ENCODE measurements at places on chromosomes 4 and X.

- no peak for DNase-seq
These were observed 105.9 kb downstream of the IL1RAPL1 start for GRCh38 chrX:28693101-28693500.

- DNase-seq: no peak
These were observed 150.2 kb downstream of the CXXC4 start for GRCh38 chr4:104344342-104344980.

- no peak for DNase-seq
These were observed 274.8 kb upstream of the TENM3 start for GRCh38 chr4:181968371-181968770.

DNA sequence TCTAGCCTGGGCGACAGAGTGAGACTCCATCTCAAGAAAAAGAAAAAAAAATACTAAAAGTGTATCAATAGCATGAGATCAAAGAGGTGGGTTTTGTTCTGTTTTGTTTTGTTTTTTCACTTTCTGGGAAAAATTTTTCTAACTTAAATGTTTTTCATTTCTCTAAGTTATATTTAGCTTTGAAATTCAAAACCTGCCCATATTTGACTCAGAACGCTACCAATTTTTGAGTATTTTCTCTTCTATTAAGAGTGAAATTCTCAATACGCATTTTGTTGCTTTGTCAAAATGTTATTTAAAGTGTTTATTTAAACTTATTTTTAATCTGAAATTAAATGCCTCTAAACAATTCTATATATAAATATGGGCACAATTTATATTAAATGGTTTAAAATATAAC lies 39.6 kb downstream of the GSTCD start:
- DNase-seq: no peak

DNA sequence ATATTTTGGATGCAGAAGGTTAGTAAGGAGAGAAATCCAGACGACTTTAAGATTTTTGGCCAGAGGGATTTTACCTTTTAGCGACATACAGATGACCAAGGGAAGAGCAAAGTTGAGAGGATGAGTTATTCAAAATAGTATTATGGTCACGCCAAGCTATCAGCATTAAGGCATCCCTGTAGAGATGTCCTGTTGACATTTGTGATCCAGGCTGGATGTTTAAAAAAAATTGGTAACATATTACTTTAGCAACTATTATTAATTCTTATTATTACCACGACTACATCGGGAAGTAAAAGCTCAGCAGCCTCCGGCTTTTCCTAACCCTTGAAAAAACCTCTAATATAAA lies 562 bp upstream of the OSTC start:
- no peak for DNase-seq

GRCh38 chr4:75598390-75598789 lies 31.9 kb downstream of the CDKL2 start:
- DNase-seq: no peak

DNA sequence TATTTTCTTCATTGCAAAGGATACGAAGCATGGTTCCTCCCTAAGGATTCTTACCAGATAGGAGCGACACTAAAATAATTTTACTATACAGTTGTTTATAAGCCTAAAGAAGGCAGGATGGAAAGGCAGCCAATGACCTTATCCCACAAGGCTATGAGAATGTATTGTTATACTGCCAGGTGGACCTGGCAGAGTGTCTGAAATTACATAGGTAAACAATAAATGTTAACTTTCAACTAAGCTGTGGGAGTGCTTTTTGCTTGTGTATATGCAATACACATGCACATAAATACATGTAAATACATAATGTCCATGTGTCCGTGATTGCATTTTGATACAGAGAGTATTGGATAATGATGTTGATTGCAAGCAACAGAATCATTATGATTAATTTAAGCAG lies 850.6 kb downstream of the CENPC start:
- DNase-seq: no peak

DNA sequence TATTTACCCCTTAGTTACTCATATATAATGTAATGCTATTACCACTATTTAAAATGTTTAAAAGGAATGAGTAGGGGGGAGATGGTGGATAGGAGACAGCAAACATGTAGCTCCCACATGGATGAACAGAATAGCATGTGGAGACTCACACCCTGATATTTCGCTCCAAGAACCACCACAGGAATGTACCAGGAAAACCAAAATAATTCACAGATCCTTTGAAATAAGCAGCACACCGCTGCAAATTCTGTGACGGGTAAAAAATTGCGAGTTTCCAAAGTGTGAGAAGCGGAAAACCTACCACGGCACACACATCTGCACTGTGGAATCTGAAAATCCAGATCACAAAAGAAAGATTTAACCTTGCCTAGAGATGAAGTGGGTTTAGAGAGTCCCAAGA lies 428.2 kb downstream of the TLL1 start:
- no peak for DNase-seq

DNA sequence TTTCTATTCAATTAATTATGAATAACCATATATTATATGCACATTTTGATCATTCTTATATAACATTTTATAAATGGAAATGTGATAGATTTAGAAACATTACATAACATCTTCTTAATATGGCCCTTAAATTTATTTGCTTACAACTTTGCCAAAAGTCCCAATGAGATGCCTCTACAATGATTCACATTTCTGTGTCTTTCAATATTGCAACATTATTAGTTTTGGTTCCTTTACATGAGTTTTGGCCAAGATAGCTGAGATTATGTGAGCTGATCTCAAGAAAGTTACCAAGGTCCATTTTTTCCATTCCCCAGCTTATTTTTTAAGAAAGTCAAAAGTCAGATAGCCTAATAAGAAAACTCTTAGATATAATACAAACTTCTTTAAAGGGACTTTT lies 361.2 kb downstream of the PCDH7 start:
- no peak for DNase-seq

DNA sequence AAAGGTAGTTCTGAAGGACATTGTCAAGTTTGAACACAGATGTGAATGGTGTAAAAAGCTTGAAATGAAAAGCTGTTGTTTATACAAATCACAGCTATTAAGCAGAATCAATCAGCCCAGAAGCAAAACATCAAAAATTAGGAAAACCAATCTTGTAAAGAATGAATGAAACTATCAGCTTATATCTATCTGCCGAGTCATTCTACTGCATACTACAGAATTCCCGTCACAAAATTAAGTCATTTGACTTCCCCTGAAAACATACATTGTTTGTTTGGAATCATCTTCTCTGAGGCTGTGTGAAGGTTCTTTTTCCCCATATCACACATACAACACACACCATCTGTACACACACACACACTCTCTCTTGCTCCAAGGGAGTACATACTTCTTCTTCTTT lies 80.3 kb downstream of the RFC1 start:
- DNase-seq: no peak

DNA sequence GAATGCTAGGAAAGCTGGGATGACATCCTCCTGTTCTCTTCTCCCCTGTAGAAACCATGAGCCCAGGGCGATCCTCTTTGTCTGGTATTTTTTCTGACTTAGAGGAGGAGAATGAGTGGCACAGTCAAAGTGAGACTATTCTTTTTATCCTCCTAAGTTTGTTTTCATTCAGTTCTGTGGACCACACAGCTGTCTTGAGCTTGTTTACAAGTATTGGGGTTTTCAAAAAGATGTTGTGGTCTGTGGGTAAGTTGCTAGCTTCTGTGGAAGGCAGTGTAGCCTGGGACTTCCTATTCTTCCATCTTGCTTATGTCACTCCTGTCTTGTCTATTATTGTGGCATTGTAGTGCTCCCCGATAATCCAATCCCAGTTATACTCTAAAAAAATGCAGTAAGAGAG lies 223.0 kb downstream of the PAPSS1 start:
- no peak for DNase-seq

- no peak for DNase-seq
These were observed 94.4 kb upstream of the ADRA2C start for GRCh38 chr4:3671571-3672464.
